Naive thymus-derived CD8-positive, alpha-beta T cell (primary cell): ENCODE measurements at places on chromosomes 11 and 22.

DNA sequence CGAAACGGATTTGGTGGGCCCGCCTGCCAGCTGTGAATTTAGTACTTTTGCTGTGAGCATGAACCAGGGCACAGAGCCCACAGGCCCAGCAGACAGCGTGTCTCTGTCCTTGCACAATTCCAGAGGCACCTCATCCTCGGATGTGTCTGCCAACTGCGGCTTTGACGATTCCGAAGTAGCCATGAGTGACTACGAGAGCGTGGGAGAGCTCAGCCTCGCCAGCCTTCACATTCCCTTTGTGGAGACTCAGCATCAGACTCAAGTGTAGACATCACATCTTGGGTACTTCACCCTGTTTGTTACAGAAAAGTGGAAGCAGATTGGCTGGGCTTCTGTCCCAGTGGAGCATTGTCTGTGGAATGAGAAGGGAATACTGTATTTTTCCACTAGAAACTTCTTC is 78.6 kb upstream of the MTNR1B start:
- no peak for DNase-seq

DNA sequence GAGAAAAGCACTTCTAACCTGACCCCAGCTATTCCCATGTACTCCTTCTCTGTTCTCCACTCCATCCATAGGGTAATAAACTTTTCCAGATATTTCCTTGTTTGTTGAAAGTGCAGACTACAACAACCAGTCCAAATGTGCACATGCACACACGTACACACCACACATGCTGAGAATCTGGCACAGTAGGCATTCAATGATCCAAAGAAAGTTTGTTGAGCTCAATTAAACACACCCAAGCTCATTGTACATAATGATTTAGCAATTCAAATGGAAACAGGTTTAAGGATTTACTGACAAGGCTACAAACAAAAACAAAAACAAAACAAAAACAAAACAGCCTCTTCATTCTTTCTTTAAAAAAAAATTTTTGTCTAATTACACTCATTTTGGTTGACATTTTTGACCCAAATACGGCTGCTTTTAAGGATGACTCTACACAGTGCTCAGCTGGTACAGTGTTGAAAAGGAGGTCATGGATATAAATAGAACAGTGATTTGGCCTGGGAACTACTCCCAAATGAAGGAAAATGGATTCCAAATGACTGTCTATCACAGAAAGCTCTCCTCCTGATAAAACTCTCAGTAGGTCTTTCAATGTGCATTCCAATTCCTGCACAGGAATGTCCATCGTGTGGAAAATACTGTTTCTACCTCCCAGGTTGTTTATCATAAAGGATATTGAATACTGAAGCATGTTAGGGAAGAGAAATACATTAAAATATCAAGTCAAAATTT is 232.2 kb downstream of the GUCY1A2 start:
- no peak for DNase-seq

- no peak for DNase-seq
These were observed 7.4 kb downstream of the SCARF2 start for GRCh38 chr22:20430101-20430719.

DNA sequence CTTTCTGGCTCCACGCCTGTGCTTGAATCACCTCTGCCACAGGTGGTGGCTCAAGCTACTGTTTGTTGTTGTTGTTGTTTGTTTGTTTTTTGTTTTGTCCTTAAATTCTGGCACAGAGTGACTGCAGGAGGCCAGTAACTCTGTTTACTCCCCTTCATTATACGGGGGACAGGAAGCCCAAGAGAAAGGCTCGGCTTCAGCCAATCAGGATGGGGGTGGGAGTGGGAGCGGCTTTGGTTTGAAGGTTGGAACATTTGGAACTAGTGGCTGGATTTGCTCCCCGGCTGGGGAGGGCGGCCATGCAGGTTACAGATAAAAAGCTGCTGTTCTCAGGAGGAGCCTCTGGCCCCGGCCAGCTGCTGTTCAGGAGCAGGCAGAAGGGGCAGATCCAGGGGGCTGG is 19.7 kb upstream of the CABP2 start:
- no peak for DNase-seq

GRCh38 chr22:35805466-35805865 is 87.8 kb downstream of the APOL5 start:
- DNase-seq: no peak

DNA sequence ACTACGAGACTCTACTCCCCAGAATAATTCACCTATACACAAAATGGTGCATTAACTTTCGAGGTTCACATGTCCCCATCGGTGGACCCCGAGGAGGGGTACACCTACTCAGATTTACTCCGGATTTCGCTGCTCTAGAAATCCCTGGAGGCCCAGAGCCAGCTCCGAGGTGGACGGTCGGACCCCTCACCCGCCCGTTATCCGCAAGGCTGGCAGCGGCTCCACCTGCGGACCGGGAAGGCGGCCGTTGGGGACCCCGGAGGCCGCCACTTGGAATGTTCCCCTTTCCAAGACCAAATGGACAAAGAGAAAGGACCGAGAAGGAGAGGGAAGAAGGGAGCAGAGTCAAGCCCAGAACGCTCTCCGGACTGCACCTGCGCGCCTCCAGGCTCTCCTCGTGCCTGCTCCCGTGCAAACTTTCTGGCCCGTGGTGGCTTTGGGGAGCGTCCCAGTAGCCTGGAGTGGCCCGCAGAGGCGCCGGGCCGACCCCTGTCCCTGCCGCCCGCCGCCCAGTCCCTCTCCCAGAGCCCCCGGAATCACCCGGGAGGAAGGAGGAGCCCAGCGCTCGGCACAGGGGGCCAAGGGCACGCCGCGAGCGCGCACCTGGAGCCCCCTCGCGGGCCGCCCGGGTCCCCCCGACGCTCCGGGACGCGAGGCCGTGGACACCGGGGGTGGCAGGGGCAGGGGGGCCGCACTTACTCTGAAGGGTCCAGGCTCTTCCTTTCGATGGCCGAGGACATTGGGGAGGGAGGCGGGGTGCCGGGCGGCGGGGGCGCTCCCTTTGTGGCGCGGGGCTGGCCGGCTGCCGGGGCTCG is 23.0 kb downstream of the LMO2 start:
- DNase-seq: no peak

DNA sequence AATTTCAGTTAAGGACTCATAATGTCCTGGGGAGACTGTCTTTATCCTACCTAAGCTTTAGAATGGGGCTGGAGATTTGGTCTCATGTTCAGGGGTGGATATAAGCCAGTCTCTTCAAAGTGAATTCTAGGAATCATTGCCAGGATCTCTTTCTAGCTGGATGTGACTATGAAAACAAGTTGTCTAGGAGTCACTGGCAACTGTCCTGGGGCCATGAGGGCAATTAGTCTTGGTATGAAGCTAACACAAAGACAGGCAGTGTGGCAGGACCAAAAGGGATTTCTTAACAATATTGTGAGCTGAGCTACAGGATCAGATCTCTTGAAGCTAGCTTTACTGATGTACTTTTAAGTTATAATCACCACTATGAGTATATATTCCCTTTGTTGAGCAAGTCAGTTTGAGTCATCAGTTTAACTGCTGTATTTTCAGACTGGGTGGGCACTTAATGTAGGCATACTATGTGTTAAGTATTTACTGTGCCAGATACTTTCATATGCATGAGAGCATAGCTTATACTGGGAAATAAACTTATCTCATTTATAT is 390.0 kb upstream of the CCDC90B start:
- no peak for DNase-seq

DNA sequence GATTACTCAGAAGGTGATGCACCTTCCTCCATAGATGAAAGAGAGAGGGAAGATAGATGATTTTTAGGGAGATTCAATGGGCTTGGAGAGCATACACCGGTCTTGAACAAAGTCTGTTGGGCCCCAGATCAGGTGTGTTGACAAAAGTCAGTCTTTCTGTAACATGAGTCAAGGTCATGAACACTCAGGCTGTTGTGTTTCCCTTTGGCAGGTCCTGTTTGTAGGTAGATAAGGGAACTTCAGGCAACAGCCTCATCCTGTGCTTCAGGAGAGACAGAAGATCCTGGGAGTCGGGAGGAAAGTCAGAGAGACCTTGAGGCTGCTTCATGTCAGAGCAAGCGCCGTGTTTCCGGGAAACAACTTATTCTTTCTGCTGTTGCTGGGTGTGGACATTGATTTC is 703.1 kb downstream of the BRD1 start:
- no peak for DNase-seq

DNA sequence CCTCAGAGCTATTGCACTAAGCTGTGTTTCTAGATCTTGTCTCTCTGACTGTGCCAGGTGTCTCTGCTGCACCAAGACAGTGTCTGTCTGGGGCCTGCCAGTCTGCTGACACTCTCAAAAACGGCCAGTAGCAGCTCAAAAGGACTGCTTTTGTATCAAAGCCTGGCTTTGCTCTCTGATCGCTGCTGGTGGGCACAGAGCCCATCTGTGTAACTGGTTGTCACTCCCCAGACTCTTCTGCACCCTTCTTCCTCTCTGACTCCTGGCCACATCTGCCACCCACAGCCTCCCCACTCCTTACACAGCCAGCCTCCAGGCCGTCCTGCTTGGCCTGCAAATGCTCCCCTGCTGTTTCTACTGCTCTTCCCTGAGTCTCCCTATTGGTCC is 26.5 kb downstream of the MED15 start:
- DNase-seq: no peak

DNA sequence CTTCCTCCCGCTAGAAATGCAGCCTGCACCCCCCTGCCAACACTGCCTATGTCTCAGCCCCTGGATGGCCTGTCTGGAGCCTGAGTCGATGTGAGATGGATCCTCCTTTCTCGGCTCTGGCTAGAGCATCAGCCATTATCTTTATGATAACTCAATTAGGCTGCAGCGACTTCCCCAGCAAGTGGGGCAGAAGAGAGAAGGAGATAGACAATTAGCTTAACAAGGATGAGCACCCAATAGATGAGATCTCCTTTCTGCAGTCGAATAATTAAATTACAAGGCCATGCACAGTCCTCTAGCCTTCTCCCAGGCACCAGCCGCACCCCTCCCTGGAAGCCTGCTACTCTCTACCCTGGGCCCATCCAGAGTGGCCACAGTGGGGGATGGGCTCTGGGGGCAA is 179.3 kb downstream of the CEP164 start:
- DNase-seq: no peak

- DNase-seq: no peak
These were observed 34.3 kb downstream of the USP28 start for GRCh38 chr11:113840932-113841664.

- peak; percentile 87 for DNase-seq
These were observed 84.0 kb downstream of the FAM76B start for GRCh38 chr11:95705485-95706124.

- no peak for DNase-seq
These were observed 37.7 kb upstream of the APOBEC3A start for GRCh38 chr22:38919631-38920190.

GRCh38 chr11:92224407-92225124 is at the start of gene FAT3:
Gene FAT3 (plus strand): TSS chr11:92224818. CDS start chr11:92352113, 127,295 bp downstream.
- DNase-seq: no peak

- no peak for DNase-seq
These were observed 17.3 kb upstream of the CLNS1A start for GRCh38 chr11:77654770-77655434.

DNA sequence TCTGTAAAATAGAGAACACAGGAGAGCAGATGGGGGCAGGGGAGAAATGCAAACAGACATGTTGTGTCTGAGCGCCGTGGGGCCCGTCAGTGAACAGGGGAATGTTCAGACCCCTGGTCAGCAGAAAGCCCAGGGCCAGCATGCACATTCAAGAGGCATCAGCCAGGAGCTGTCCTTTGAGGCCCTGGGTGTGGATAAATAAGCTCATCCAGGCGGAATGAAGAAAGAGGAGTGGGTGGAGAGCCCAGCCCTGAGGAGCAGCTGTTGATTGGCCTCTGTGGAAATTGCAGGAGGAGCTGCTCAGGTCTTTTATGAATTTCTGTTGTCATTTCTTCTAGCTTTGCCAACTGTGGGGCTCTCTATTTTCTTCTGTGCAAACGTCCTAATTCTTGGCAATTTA is 49.7 kb upstream of the CECR2 start:
- DNase-seq: no peak

DNA sequence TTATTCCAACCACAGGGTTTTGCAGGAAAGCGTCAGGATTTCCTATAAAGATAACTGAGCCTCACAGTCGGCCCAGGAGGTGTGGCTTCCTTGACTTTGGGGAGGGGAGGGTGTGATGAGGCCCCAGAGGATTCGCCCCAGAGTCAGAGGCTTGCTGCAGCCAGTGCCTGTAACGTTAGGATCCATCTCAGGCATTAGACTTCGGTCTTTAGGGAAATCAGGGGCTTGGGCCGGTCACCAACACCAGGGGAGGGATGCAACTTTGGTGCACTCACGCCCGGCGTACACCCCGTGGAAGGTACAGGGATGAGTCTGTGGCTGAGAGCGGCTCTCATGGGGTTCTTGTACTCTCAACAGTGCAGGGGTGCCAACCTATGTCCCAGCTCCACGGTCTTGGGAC is 5.7 kb upstream of the ANO1 start:
- no peak for DNase-seq

DNA sequence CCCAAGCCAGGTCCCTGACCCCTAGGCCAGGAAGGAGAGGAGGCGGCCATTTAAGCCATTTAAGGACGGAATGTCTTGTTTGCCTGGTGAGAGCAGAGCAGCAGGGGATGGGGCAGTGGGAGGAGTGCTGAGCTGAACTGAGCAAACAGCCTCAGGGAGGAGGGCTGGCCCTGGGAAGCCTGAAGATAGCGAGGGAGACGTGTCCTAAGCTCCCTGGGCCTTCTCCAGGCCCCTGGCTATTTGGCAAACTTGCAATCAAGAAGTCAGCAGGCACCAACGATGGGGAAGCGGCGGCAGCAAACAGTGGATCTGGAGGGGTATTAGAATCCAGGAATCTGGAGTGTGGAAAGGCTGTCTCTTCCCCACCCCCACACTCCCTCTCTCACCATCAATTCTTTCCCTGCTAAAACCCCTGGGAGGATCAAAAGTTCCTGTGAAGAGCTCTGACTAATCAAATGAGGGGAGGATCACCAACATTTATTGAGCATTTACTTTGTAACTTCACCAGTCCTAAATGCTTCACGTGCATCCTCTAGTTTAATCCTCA is 8.8 kb downstream of the BCL9L start:
- DNase-seq: no peak

- no peak for DNase-seq
These were observed 42.9 kb downstream of the LINC01488 start for GRCh38 chr11:69524291-69524882.

DNA sequence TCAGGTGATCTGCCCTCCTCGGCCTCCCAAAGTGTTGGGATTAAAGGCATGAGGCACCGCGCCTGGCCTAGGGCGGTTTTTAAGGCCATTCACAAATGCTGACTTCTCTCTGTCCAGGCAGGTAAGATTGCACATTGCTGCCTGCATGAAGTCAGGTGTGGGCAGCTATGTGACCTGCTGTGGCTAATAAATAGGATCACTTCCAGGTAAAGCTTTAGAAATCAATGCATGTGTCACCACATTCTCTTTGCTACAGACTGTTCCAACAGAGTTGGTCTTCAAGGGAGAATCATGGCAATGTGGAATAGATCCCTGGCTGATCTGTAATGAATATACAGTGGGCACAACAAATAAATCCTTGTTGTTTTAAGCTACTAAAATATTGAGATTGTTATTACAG is 260.3 kb upstream of the PITPNB start:
- DNase-seq: no peak
